H4 (cell line): ENCODE measurements at places on chromosomes 12 and 14. TPM values are rescaled to one million over a fixed set of nuclear protein-coding genes. Genes with fewer than 3 reads are reported as not detected.

Gene CCNK
- total RNA-seq: 9.1 and 15.9 TPM in 2 replicates

Gene KRT78
- not detected in 2 replicates for total RNA-seq

Gene ANHX
- not detected in 2 replicates for total RNA-seq

Gene BMP4
- 1.0 and 5.6 TPM in 2 replicates for total RNA-seq

Gene MYO1H
- total RNA-seq: not detected in 2 replicates

Gene WSCD2
- 2.7 and 3.2 TPM in 2 replicates for total RNA-seq

Gene FOXJ2
- 5.9 and 6.2 TPM in 2 replicates for total RNA-seq

Gene SPPL3
- 4.0 and 4.7 TPM in 2 replicates for total RNA-seq

Gene EP400
- 5.3 and 6.7 TPM in 2 replicates for total RNA-seq

DNA sequence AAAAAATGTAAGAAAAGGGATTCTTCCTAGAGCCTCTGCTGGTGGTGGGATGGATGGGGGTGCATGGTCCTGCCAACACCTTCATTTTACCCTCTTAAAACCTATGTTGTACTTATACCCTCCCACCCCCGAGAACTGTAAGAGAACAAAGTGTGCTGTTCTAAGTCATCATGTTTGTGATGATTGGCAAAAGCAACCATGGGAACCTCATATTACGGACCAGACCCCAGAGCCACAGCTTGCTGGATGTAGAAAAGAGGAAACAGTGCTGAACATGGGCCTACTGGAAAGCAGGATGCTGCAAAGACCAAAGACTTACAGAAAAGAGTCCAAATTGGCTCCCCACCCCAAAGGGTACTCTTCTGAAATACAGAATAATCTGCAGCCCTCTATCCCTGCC lies 311.2 kb downstream of the DUSP6 start:
- no peak for DNase-seq

DNA sequence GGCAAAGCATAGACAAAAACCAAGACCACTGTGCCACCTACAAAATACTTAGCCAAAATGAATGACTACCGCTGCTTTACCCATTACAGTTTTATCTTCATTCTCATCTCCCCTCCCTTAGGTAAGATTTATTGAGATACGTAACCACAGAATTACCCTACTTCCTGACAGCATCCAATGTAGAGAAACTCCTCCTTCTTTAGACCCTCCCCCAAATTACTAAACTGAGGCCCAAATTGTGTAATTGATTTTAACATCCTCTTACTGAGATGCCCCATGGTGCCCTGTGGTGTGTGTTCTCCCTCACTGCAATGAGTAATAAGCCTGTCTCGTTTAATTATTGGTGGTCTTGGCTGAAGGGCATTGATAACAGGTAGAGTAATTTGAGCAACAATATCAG lies 19.1 kb downstream of the VRK1 start:
- no peak for DNase-seq

DNA sequence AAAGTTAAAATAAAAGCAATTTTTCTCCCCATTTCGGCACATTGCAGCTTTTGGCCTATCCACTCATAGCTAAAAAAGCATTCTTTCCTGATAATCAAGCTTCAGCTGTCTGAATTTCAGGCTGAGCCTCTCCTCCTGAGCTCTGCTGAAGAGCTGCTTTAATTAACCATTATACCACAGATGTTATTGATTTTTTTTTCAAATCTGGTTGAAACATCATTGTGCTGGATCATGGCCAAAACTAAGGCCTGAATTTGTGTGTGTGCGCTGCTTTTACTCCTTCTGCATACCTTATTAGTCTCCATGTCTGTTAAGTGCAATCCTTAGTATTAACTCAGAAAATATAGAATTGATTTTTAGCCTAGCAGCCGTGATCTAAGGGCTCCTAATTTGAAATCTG lies 52.3 kb downstream of the MBIP start:
- no peak for DNase-seq

DNA sequence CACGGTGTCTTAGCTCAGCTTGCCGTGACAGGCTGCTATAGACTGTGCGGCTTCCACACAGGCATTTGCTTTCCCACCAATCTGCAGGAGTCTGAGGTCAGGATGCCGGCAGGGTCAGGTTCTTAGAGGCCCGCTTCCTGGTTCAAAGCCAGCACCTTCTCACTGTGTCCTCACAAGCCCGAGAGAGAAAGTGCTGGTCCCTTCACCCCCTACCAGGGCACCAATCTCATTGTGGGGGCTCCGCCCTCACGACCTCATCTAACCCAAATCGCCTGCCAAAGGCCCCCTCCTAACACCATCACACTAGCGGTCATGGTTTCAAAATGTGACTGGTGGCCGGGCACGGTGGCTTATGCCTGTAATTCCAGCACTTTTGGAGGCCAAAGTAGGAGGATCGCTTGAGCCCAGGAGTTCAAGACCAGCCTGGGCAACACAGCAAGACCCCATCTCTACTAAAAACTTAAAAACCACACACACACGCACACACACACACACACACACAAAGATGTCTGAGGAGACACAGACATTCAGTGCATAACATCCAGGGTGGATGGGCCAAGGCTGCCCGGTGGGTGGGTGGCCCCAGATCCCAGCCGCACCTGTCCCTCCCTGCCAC lies 26.8 kb downstream of the MMP17 start:
- DNase-seq: no peak

DNA sequence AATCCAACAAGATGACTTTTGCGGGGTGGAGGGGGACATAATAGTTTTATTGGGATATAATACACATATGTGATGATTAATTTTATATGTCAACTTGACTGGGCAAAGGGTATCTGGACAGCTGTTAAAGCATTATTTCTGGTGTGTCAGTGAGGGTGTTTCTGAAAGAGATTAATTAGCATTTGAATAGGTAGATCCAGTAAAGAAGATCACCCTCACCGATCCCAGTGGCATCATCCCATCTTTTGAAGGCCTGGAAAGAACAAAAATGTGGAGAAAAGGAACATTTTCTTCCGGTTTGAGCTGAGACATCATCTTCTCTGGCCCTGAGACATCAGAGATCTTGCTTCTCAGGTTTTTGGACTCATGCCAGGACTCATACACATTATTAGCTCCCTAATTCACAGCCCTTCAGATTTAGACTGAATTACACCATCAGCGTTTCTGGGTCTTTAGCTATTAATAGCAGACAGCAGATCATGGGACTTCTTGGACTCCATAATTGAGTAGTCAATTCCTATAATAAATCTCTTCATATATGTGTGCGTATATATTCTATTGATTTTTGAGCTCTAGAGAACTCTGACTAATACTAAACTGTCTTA lies 283.6 kb downstream of the PCNX1 start:
- no peak for DNase-seq

DNA sequence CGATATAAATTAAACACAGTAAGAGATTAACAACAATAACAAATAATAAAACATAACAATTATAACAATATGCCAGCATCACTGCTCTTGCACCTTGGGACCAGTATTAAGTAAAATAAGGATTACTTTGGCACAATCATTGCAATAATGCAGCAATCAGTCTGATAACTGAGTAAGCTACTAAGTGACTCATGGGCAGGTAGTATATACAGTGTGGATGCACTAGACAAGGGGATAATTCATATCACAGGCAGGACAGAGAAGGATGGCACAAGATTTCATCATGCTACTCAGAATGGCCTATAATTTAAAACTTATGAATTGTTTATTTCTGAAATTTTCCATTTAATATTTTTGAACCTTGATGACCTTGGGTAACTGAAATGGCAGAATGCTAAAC lies 290.7 kb downstream of the ALG10B start:
- no peak for DNase-seq

DNA sequence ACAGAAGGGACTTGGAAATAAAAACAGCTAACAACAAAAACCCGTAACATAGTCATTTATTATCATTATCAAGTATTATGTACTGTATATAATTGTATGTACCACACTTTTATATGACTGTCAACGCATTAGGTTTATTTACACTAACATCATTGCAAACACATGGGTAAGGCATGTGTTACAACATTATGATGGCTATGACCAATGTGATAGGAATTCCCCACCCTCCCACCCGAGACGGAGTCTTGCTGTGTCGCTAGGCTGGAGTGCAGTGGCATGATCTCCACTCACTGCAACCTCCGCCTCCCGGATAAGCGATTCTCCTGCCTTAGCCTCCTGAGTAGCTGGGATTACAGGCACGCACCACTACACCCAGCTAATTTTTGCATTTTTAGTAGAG lies 82.6 kb downstream of the ERC1 start:
- DNase-seq: no peak

DNA sequence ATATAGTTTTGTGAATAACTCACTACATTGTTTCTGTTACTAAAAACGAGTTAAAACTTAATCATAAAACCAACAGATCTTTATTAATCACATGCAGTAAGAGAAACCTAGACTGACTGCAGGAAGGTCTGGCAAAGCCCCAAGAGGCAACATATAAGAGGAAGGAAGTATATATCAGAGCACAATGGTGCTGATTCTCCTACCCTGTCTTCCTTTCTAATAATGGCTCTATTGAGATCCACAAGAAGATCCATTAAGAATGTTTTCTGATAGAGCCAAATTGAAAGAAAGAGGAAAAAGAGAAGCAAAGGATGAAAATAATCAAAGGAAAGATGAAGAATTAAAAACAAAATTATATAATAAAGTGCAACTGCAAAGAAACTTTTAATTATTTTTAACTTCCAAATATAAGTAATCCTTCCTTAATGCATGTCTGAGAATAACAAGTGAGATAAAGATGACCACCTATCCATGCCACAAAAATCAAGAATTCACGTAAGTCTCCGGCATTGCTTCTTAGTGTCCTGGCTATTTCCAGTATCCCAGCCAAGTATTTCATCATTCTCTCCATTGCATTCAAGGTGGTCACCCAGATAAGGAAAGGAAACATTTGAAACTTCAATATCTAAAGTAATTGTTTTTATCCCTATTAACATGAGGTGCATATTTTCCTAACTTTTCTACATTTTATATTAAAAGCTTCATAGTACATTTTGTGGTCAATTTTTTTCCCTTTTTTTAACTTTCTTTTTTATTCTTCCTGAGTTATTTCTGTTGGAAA lies 62.2 kb downstream of the SOX5 start:
- DNase-seq: no peak

- DNase-seq: no peak
These were observed 64.0 kb upstream of the RIN3 start for GRCh38 chr14:92449404-92450181.

DNA sequence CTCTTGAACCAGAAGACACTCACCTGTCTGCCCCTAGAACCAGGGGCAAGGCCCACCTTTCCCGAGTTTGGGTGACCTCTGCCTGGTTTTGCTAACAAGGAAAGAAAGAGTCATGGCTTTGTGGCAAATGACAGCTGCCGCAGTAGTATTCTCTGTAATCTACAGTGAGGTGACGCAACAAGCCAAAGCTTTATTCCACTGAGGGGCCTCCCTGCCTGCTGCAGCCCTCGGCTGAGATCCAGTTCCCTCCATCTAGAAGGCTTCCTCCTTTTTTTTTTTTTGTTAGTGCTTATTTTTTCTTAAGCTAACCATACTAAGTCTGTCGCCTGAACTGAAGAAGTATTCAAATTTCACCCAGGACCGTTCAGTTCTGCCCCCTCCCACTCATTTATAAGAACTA lies 142.3 kb upstream of the TMCC3 start:
- no peak for DNase-seq

DNA sequence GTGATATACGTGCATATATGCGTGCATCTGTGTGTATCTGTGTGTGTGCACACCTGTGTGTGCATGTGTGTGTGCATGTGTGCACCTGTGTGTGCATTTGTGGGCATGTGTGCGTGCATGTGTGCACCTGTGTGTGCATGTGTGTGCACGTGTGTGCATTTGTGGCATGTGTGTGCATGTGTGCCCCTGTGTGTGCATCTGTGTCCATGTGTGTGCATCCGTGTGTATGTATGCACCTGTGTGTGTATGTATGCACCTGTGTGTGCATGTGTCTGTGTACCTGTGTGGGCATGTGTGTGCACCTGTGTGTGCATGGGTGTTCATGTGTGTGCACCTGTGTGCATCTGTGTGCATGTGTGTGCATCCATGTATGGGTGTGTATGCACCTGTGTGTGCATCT lies 167.8 kb upstream of the SFSWAP start:
- no peak for DNase-seq

GRCh38 chr12:113448873-113449272 lies 22.8 kb downstream of the LHX5 start:
- DNase-seq: no peak

GRCh38 chr14:61033054-61033453 lies 52.0 kb downstream of the SLC38A6 start:
- no peak for DNase-seq

- DNase-seq: no peak
These were observed 18.4 kb upstream of the FOS start for GRCh38 chr14:75260025-75260763.

DNA sequence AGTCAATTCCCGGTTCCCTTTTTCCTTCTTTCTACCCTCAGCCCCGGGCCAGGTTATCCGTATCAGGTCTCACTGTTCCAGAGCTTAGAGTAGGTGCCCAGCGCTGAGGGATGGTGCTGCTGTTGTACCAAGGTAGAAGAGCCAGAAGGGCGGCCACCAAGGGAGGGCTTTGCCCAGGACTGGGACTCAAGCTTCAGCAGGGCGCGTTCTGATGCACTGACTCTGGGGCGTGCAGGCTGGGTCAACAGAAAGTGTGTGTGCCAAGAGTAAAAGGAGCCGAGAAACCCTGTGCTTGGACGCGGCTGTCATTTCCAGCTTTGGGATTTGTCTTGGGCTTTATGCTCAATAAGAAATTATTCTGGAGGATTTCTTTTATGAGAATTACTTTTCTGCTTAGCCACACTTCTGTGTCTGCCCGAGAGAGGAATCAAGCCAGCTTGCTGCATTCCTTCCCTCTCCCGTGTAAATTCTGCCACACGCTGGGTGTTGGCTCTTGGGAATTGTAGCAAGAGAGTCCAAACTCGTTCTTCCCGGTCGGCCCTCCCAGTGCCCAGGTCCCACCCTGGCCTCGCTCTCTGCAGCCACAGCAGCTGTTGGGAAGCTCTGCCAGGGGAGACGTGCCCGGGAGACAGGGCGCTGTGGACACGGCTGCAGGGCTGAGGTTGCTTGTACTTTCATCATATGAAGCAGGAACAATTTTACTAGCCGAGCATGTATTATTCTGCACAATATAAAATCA lies 98.0 kb downstream of the FBXL14 start:
- DNase-seq: no peak

DNA sequence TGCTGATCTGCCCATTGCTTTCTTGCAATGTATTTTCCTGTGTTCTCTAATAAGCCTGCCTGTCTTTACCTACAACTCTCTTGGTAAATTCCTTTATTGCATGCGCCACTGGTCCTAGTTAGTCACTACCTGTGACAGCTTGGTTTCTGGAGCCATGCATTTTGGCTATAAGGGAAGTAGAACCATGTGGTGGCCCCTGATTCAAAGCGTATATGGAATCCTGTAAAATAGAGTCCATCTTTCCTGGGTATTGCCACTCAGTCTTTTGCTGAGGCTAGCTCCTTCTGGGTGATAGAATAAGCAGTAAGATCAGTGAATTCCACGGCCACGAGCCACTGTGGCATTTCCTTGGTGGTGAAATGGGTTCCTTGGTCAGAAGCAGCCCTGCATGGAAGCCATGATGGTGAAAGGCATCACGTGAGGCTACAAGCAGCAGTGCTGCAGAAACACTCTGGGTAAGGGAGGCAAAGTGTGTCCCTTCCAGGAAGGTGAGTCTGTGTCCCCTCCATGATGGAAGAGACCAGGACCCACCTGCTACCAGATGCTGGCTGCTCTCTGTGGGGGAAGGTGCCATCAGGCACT lies 19.6 kb downstream of the TNFAIP2 start:
- DNase-seq: no peak

- no peak for DNase-seq
These were observed 942 bp downstream of the ATF7IP start for GRCh38 chr12:14366209-14367039.
